ENCODE measurements at places on chromosomes 2 and 18. TPM values are rescaled to one million over a fixed set of nuclear protein-coding genes. Genes with fewer than 3 reads are reported as not detected.

The EPG5 gene
- 29.0 TPM for total RNA-seq

GRCh38 chr2:15038366-15039364 is 406.1 kb downstream of the LRATD1 start:
- peak; percentile 3 for DNase-seq

The GPBAR1 gene
- 0.37 TPM for total RNA-seq

GRCh38 chr18:38572554-38573111 is 1007.0 kb upstream of the CELF4 start:
- no peak for DNase-seq

DNA sequence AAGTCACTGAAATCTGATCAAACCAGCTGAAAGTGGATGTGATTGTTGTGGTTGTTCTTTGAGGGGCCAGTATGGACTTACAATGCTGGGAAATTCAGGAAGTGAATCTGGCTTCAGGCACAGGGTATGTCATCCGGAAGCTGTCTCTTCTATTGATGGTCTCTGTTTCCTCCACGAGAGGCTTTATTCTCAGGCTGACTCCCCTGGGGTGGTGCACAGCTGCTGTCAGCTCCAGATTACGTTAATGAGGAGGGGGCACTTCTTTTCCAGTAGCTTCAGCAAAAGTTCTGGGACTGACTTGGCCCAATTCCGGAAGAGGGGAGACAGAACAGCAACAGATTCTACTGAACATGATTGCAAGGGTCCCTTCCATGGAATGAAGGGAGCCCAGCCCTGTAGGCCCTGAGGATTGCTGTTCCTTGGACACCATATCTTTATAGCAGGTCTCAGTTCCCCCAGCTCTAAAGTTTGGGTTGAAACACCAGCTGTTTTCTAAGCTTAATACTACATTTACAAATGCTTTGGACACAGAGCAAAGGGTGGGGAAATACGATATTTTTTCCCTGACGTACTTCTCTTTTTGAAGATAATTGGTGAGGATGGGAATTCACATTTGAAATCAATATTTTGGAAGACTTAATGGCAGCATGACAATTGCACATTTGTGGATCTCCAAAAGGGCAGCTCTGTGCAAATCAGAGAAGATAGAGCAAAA is 400.9 kb downstream of the TSN start:
- DNase-seq = no peak

GRCh38 chr2:119512946-119513345 is 11.3 kb downstream of the SCTR start:
- no peak for DNase-seq

DNA sequence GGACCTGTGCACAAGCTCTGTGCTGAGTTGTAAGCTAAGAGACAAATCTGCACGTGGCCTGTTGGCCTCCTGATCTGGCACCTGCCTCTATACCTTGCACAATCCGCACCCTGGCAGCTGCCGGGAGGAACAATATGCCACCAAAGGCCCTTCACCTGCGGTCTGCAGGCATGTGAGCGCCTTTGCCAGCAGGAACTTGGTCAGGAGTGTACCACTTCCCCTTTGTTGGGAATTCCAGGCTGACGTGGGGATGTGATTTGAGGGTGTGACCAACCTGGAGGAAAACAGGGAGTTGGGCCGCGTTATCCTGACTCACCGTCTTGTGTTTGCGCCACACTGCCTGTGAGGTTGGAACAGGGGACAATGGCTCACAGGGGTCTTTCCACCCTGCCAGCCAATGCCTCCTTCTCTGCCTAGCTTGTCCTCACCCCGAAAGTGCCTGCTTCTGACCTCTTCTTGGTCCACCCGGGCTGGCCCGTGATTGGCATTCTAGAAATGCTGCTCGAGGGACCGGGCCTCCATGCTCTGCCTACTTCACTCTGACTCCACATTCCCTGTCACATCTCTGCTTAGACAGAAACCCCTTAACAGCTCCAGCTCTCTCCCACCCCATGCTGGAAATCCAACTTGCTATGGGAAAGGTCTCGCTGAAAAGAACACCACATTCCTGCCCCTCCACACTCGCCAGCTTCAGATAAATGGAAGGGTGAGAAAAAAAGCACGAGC is 67.1 kb upstream of the MAP4K4 start:
- peak; percentile 79 for DNase-seq
